ENCODE measurements at places on chromosomes 3 and 15. TPM values are rescaled to one million over a fixed set of nuclear protein-coding genes. Genes with fewer than 3 reads are reported as not detected.

GRCh38 chr15:67170143-67170925, 84.1 kb downstream of the AAGAB start:
- no peak for DNase-seq

- no peak for DNase-seq
Observed at GRCh38 chr3:98565843-98566242, 27.6 kb downstream of the CPOX start.

ESYT3 gene
- total RNA-seq = 0.16 TPM

- DNase-seq = no peak
Observed at GRCh38 chr15:38961931-38962330, 397.3 kb upstream of the RASGRP1 start.

DNA sequence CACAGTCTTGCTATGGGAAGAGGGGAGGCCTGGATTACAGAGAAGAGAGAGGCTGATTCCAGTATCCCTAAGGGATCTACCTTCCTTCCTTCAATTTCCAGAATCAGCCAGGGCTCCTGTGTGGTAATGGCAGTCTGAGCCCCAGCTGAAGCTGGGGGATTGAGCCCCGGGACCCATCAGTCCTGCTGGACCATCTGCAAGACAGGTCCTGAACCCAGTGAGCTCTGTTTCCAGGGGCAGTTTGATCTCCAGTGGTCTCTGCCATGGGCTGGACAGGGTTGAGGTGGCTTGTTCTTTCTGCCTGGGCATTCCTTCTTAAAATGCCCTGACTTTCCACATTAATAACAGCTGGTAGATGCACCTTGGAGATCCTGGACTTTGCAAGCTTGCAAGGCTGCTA, 685.2 kb downstream of the TBL1XR1 start:
- no peak for DNase-seq

DNA sequence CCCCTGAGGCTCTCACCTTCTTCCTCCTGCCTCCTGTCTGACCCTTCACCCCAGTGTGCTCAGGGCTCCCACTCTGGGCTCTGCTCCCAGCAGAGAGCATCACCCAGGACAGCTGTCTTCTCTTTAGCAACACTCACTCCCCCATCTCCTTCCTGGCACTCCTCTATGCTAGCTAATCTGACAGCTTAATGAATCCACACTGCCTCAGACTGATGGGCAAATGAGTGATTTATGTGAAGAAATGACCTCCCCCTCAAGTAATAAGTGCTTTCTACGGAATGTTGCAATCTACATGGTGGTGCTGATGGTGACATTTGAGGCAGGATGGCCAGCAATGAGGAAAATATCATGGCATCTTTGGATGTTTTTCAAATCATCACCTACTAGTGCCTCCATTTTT, 83.6 kb downstream of the LSM3 start:
- no peak for DNase-seq

GRCh38 chr3:45980819-45981218, 14.8 kb downstream of the FYCO1 start:
- DNase-seq = no peak

PLA2G4B gene
- total RNA-seq = 0.57 TPM

ZPLD1 gene
- not detected for total RNA-seq

Measured in A172 (cell line).